ENCODE measurements at places on chromosomes 12 and 14.

DNA sequence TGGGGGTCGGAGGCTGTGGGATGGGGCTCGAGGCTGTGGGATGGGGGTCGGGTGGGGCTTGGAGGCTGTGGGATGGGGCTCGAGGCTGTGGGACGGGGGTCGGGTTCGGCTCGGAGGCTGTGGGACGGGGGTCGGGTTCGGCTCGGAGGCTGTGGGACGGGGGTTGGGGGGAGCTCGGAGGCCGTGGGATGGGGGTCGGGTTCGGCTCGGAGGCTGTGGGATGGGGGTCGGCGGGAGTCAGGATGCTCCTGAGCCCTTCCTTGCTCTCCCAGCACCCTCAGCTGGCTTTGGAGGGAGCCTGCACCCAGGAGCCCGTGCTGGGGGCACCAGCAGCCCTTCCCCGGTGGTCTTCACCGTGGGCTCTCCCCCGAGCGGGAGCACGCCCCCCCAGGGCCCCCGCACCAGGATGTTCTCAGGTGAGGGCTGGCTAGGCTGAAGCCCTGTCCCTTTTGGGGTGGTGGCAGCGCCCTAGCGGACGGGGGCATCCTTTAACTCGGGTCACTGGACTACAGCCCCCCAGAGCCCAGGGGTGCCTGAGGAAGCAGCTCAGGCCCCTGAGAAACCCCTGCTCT lies 11.9 kb upstream of the PUS1 start:
- no peak for DNase-seq

DNA sequence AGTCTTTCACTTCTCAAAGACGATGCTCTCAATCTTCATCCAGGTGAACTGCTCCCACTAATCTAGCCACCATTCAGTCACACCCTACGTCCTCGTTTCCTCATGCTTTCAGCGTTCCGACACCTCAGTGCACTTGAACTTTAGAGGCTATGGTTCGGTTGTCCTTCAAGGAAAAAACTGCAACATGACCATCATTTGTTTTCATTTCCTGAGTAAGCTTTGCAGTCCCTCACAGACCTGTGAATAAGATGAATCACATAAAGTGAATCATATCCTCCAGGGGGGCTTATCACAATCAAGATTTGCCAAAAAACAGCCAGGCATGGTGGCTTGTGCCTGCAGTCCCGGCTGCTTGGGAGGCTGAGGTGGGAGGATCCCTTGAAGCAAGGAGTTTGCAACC lies 80.2 kb downstream of the TMCC3 start:
- no peak for DNase-seq

- DNase-seq, result no peak
Measured at GRCh38 chr14:75049136-75049535, 2.1 kb downstream of the MLH3 start.

DNA sequence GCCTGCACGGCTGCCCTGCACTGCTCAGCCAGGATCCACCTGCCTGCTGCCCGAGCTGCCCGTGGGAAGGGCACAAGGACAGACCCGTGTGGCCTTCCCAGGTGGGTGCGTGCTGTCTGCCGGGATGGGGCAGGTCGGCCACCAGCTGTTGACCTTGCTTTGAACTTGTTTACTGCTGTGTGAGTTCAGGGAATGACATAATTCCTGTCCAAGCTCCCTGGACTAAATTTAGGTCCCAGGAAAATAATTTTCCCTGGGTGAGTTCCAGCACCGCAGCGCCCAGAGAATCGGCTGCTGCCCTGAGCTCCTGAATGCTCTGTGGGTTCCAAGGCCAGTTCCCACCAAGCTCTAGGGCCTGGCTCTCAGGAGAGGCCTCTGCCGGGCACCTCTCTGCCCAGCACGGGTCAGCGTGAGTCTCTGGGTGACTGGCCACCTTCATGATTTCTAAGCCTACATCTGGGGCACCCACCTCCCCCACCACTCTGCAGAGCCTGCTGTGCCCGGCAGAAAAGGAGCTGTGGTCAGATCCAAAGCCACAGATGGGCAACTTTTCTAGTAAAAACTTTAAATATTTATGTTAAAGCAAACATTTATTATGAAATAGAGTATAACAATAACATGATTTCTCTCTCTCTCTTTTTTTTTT lies 27.2 kb upstream of the MLXIP start:
- no peak for DNase-seq

- DNase-seq, result no peak
Measured at GRCh38 chr14:32494609-32495434, 165.7 kb downstream of the AKAP6 start.

GRCh38 chr12:109893261-109893995 lies 6.6 kb upstream of the TCHP start:
- no peak for DNase-seq

DNA sequence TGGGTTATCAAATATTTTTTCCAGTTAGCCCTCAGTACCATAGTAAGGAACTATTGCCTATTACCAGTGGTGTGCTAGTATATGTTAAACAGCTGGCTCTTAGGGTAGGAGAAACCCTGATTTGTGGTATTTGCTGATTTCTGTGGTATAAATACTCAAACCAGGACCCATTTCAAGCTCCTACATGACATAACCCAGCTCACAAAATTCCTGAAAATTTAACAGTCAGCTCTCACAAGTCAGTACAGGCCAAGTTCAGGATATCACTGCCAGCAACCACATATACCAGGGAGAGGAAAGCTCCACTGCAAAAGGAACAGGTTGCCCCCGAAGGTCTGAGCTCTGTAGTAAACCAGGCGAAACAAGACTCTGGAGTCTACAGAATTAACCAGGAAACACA lies 315.3 kb downstream of the NOVA1 start:
- DNase-seq, result no peak

- DNase-seq, result no peak
Measured at GRCh38 chr14:93533842-93534241, 103.1 kb downstream of the UNC79 start.

DNA sequence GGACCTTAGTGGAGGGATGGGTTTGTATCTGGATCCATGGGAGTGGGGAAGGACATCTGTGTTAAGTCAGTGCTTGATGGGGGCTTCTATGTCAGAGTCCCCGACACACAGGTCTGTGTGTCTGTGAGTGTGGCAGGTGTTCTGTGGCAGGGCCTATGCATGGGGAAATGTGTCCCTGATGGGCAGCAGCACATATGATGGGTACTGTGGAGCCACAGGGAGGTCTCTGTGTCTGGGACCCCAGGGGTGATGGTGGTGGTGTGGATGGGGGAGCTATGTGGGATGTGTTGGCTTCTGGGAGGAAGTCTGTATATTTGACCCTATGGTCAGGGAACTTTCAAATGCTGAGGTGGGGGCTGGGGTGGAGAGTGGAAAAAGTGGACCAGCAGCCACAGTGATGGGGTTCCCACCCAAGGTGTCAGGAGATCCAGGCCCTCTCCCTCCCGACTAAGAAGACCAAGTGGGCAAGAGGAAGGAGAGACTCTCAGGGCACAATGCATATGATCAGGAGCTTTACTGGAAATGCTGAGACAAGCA lies 16.5 kb downstream of the KRT7 start:
- no peak for DNase-seq

DNA sequence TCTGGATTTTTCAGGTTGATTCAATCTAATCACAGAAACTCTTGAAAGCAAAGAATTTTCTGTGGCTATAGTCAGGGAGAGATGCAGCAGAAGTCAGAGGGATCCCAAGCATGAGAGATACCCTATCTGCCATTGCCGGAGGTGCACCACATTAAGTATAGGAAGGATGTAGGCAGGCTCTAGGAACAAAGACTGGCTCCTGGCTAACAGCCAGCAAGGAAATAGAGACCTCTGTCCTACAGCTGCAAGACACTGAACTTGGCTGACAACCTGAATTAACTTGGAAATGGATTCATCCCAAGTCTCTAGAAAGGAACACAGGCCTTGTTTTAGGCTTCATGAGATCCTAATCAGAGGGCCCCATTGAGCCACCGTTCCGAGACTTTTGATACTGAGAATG lies 364.9 kb upstream of the FLRT2 start:
- no peak for DNase-seq

DNA sequence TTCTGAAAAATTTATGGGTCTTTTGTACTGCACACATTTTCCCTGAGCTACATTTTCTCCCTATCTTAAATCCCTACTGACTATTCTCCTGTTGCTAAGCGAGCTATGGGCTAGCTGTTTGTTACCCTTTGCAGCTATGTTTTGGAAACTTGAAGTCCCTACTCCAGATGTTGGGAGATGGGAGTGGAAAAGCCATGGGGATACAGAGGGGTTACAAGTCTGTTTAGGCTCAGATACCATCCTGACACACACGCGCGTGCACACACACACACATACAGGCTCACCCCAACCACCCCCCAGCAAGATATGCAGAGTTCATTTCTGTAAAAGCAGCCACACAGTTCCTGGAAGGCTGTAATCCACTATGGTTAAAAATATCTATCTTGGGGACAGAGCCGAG lies 15.8 kb downstream of the ATP5MC2 start:
- DNase-seq, result no peak

DNA sequence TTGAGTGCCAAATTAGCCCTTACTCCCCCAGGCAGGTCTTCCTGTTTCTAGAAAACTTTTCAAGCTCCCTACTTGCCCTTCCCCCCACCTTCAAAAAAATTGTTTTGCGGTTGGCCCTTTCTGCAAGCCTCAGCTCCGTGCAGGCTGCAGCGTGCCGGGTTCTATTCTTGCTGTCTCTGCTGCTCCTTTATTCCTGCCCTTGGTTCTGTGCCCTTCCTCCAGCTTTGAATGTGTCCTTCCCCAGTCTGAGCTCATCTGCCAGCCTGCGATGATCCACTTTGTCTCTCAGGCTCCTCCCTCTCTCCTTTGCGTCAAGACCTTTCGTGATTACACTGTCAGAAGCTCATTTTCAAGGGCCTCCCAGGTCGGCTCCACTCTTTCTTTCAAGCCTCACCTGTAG lies 98.6 kb downstream of the IRF2BPL start:
- no peak for DNase-seq

DNA sequence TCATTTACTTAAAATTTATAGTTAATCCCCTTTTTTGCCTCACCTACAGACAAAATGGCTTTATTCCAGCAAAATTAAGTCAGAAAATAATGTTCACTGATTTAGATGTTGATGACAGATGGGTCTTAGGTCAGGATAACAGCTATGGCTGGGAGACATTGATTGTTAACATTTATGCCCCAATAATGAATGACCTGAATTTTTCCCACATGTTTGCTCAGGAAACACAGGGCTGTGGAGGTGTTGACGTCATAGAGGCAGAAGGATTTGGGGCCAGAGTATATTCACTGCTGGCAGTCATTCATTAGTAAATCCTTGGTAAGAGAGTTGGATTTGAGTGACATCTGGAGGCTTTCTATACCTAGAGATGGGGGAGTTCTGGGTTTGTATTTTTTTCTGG lies 121.3 kb downstream of the PDE3A start:
- DNase-seq, result no peak

DNA sequence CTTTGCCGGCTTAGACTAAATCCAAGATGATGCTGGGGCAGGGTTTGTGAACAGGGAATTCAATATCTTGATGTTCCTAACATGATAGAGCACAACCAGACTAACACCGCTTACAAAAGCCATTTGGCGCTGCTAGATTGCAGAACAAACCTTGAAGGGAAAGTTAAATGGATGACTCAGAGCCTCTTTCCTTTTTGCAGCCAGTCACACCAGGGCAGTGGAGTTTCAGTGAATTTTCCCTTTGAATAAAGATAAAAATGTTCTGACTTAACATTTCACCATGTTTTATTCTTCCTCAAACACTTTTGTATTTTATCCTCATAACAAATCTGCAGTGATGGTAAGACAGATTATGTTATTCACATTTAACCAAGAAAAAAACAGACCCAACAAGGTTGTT lies 47.3 kb downstream of the PDE6H start:
- no peak for DNase-seq

DNA sequence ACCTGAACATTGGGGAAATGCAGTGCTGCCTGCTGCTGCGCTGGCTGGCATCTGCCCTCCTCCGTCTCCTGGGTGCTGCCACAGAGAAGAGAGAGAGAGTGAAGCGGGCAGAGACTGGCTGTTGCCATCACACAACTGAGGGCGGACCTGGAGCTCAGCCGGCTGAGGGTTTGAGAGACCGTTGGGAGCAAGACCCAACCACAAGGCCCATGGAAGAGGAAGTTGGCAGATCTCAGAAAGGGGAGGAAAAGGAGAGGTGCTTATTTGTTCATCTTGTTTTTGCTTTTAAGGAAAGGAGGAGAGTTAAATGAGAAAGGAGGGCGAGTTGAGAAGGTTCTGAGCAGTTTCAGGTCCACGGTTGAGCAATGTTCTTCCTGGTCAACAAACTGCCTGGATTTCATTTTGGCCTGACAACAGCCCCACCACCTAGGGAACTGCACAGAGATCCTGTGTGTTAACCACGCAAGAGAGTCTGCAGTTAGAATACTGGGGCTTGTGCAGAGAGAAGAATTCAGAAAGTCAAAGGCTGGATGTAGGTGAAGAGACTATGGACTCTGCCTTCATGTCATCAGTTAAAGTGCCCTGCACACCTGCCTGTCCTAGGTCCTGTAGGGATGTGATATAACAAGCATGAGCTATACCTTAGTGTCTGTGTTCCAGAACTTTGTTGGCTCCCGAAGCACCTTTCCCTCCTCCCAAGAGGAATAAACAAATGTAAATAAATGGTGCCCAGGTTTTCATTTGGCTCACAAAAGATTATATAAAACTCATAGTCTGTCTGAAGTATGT lies 124.6 kb downstream of the ETV6 start:
- DNase-seq, result no peak

GRCh38 chr12:48005001-48005749 lies 899 bp upstream of the COL2A1 start:
- no peak for DNase-seq

- no peak for DNase-seq
Measured at GRCh38 chr12:57342207-57342691, 88.6 kb downstream of the R3HDM2 start.

- DNase-seq, result no peak
Measured at GRCh38 chr14:103869406-103870143, 22.2 kb upstream of the PPP1R13B start.

DNA sequence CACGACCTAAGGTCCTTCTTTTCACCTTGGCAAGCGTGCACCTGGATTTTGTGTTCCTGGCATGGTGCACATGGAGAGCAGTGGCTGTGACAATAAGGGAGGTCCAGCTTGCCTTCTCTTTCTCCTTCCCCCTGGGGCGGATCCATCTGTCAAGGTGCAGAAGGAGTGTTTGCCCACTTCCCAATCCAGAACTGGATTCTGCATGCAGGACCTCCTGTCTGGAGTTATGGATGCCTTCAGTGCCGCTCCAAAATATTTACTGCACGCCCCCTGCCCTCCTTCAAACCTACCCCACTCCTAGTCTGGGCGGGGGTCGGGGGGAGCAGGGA lies 192.7 kb downstream of the DPF3 start:
- DNase-seq, result no peak

DNA sequence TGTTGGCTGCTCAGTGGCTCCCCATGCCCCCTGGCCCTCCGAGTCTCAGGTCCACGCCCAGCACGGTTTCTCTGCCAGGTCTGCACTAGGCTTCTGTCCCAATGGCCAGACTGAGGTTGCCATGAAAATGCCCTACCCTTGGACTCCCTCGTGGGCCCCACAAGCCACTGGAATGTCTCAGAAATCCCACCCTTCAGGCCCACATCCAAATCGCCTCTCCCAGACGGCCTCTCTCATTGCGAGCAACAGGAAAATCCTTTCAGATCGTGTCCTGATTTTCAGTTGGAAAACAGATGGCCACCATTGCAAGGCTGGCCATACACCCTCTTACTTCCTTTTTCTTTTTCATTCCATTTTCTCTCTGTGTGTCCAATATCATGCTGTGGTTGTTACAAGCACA lies 77.3 kb downstream of the IRF2BPL start:
- no peak for DNase-seq

Measured in vagina (tissue), 2 donors.